ENCODE measurements at places on chromosomes 5 and 9.

DNA sequence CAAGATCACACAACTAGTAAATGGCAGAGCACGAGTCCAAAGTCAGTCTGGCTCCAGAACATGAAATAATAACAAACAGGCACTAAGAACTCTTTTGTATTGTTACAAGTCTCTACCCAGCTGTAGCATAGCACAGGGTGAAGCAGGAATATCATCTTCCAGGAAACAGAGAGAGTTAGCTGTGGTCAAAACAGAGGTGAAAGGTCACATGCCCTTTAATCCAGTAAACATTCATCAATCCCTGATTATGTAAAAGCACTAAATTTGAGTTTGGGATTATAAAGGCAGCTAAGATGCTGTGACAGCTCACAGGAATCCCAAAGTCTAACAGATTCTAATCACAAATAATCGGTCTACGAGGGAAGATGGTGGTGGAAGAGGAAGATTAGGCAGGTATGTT is 133.0 kb upstream of the ASTN2 start:
- DNase-seq: no peak

- DNase-seq: no peak
Measured at GRCh38 chr5:153212471-153212870, 278.0 kb upstream of the GRIA1 start.

DNA sequence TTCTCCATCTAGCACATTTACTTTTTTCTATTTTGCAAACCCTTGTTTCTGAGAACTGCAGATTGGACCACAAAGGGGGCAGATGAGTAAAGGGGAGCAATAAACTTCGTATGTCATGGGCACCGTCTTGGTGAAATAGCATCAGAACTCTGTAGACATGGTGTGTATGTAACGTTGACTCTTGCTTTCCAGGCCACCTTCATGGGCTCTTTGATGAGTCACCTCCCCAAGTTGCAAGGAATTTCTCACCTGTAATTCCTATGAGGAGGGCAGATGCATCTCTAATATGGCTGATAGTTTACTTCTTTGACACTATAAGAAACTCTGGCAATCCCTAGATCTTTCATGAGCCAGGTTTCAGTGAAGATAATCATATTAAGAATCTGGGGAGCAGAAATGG is 163.4 kb upstream of the PLPPR1 start:
- DNase-seq: no peak

DNA sequence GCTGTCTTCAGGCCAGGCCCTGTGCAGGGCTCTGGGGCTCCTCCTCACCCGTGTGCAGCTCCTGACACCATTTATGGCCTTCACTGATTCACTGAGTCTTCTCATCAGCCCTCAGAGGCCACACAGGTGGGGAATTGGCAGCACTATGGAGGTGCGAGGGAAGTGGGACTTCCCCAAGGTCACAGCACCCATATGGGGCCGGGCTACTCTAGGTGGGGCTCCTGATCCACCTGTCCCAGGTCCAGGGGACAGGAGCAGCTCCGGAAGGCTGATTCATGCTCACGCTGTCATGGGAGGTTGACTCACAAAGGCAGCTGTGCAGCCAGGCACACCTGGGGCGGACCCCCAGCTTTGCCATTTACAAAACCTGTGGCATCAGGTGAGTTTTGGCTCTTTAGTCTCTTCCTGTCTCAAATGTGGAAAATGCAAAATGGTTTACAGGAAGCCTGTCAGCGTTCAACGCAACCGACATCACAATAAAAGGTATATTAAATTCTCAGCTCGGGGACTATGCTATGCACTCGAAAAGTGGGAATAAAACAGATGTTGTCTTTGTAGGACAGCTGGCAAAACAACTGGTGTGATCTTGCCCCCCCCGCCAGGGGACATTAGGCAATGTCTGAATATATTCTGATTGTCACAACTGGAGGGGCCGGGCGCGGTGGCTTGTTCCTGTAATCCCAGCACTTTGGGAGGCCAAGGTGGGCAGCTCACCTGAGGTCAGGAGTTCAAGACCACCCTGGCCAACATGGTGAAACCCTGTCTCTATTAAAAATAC is 15.0 kb downstream of the NAIF1 start:
- no peak for DNase-seq

GRCh38 chr5:81359108-81359507 is 34.8 kb downstream of the ACOT12 start:
- DNase-seq: no peak

DNA sequence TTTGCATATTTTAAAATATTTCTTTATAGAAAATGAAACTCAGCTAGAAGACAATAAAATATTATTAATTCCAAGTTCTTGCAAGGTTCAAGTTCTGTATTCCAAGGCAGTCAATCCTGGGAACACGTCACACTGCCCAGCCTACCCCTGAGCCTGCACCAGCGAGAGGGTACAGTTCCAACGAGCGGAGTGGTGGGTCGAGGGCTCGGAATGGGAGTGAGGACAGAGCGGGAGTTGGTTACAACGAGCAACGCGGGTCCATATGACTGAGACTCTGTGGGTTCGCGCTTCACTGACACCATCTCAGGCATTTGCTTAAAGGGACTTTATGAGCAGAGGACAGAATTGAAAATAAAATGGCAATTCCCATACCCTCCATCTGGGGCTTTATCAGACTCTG is 40.0 kb upstream of the SPTLC1 start:
- no peak for DNase-seq

- DNase-seq: no peak
Measured at GRCh38 chr5:156178117-156178516, 148.8 kb upstream of the SGCD start.

DNA sequence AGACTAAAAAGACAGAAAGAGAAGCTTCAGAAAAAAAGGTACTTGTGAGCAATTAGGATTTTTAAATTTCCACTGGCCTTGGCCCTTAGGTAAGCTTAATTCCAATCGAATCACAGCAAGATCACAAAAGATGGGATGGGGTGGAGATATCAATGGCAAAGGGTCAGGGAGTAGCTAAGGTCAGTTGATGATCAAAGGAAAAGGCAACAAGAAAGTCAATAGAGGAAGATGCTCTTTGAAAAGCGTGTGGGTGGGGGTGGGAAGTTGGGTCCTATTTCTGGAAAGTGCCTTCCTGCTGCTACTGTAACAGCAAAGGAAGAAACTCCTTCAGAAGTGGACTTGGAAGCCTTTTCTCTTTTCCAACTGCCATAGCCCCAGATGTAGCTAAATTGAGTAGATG is 7.3 kb downstream of the C1QTNF3 start:
- no peak for DNase-seq

DNA sequence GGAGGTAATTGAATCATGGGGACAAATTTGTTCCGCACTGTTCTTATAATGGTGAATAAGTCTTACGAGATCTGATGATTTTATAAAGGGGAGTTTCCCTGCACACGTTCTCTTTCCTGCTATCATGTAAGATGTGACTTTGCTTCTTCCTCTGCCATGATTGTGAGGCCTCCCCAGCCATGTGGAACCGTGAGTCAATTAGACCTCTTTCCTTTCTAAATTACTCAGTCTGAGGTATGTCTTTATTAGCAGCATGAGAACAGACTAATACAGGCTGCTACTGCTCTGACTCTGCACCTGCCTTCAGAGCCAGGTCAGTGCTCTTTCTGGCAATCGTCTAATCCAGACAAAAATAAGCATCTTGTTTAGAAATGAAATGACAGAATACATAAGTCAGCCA is 479.2 kb upstream of the TUSC1 start:
- no peak for DNase-seq

GRCh38 chr9:38301376-38302106 is 91.0 kb upstream of the ALDH1B1 start:
- DNase-seq: no peak

DNA sequence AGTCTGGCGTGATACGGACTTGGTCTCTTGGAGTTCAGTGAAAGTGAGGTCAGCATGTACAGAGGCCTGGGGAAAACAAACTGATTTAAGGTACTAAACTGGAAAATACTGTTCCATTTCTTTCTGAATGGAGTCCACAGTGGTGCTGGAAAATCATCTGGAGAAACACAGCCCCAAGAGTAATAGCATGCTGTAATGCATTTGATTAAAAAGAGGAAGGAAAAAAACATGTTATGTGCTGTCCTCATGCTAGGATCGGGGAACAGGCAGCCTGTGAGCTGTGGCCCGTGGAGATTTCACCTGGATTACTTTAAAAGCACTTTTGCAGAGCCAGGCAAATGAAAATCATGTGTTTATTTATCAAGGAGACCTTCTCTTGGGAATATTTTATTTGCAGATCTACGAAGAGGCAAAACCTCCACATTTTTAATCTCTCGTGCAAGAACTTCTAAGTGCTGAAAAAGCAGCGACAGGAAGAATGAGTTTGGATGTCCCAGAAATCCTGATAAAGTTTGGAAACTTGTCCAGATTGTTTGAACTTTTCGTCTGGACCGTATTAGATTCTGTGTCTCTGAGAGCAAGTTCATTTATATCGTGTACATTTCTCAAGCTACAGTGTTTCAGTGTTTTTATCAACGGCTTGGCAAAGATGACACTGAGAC is 228.8 kb downstream of the GAS1 start:
- DNase-seq: no peak

- DNase-seq: no peak
Measured at GRCh38 chr5:43362725-43363435, 49.3 kb downstream of the CCL28 start.

GRCh38 chr9:70229579-70229978 is 29.2 kb upstream of the SMC5 start:
- DNase-seq: peak; percentile 55

DNA sequence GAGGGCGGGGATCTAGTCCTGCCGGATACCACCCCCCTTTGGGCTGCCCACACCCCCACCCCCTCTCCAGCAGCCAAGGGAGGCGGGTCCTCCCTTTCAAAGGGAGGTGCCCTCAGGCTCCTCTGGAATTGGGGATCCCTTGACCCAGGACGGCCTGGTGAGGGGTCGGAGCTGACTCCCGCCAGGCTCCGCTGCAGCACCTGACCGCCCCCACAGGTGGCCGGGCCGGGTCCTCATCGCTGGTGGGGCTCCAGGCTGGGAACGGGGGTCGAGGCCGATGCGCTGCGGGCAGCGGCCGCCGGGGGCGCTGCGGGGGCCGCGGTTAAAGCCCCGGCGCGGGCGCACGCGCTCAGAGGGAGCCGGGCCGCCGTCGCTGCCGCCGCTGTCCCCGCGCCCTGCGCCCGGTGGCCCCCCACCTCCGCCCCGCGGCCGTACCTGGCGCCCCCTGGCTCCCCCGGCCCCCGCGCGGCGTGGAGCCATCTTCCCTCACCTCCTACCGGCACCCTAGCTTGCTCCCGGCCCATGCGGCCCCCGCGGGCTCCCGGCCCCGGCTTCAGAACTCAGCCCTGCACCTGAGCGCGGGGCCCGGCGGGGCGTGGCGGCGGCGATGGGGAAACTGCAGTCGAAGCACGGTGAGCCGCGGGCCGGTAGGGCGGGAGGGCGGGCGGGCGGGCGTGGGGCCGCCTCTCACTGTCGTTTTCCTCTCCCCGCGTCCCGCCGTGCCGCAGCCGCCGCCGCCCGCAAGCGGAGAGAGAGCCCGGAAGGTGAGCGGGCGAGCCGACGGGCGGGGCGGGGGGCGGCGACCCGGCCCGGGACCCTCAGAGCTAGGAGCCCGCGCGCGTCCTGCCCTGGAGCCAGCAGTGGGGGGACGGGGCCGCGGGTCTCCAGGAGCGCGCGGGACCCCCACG is at the start of gene NKD2:
Gene NKD2, plus strand, starts transcription at position 352 of the 908 bp plus-strand sequence. Its CDS starts 256 bp downstream, at position 608.
- DNase-seq: no peak

- no peak for DNase-seq
Measured at GRCh38 chr9:37836386-37836785, 35.8 kb downstream of the DCAF10 start.

- DNase-seq: no peak
Measured at GRCh38 chr9:35453786-35454185, 36.1 kb upstream of the RUSC2 start.

- DNase-seq: no peak
Measured at GRCh38 chr9:89955144-89955543, 350.3 kb downstream of the GADD45G start.

GRCh38 chr9:76729980-76730737 is 34.1 kb upstream of the PCA3 start:
- DNase-seq: no peak

- no peak for DNase-seq
Measured at GRCh38 chr9:93286252-93287188, 102.6 kb downstream of the WNK2 start.

DNA sequence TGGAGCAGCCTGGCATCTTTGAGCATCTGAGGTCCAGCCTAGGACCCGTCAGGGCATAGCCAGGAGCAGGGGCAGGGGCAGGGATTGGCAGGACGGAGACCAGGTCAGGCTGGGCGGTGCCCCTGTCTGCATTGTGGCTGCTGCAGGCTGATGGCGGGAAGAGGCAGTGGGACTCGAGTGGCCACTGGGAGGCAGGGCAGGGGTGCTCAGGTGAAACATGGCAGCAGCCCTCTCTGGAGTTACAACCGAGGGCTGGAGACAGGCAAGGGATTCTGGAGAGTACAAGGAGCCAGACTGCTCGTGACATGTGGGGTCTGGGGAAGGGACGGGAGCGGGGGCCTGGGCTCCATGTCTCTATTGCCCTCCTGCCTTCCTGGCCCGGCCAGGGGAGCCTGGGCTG is 97.4 kb upstream of the RAPGEF1 start:
- no peak for DNase-seq

GRCh38 chr9:108837530-108837929 is 18.3 kb downstream of the ACTL7B start:
- no peak for DNase-seq

GRCh38 chr9:88696501-88696900 is 161.5 kb downstream of the NXNL2 start:
- no peak for DNase-seq

DNA sequence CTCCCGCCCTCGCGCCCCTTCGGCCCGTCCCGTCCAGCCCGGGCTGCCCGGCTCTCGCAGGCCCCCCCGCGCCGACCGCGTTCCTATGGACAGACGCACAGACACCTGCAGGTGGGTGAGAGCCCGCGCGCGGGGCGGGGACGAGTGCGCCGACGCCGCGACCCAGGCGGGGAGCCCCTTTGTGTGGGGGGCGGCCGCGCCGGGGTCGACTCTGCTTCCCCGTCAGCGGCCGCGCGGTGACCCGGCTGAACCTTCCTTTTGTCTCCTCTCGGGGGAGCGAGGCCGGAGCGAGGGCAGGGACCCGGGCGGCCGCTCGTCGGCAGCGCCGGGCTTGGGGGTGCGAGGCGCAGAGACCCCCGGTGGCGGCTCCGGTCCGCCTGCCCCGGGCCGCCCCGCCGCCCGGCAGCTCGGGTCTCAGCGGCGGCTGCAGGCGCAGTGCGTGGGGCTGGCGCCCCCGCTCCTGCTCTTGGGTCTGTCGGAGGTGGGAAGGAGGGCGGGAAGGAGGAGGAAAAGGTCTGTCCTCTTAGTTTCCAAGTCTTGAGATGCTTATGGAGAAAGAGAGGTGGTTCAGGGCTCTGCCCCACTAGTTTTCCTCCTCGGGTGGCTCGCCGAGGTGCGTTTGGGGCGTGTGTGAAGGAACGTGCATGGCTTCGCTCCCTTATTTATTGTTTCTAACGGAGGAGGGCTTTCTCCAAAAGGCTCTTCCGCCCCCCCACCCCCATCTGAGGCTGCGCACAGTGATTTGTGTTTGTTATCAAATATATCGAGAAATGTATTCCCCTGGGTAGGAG is 576 bp downstream of the KIAA1958 start:
- DNase-seq: peak; percentile 18

Data from HFFc6 (cell line).